Uterus (tissue), 4 donors: ENCODE measurements at places on chromosomes 12 and 14. TPM values are rescaled to one million over a fixed set of nuclear protein-coding genes. Genes with fewer than 3 reads are reported as not detected.

The TC2N gene
- 28.6 TPM for total RNA-seq

The SIX4 gene
- 9.7 TPM for total RNA-seq

The IL25 gene
- not detected for total RNA-seq

The ZC2HC1C gene
- 2.4 TPM for total RNA-seq

The EP400 gene
- total RNA-seq, result 70.6 TPM

The HCAR1 gene
- 3.3 TPM for total RNA-seq

The APPL2 gene
- total RNA-seq, result 52.6 TPM

The IAPP gene
- not detected for total RNA-seq

The CMAS gene
- total RNA-seq, result 53.2 TPM

The RAPGEF3 gene
- total RNA-seq, result 71.5 TPM

The ALDH1L2 gene
- total RNA-seq, result 4.8 TPM

The LBHD2 gene
- not detected for total RNA-seq

The MGAT4C gene
- total RNA-seq, result under 0.01 TPM

The CRACR2A gene
- 1.5 TPM for total RNA-seq

The CIT gene
- under 0.01 TPM for total RNA-seq

The ASIC1 gene
- total RNA-seq, result 3.5 TPM

The RPS6KA5 gene
- total RNA-seq, result 19.8 TPM

The TIMELESS gene
- 2.1 TPM for total RNA-seq

The TUNAR gene
- total RNA-seq, result 0.40 TPM

The KRT8 gene
- 43.8 TPM for total RNA-seq

The TAS2R43 gene
- total RNA-seq, result not detected

The PRH2 gene
- not detected for total RNA-seq

The TRAFD1 gene
- total RNA-seq, result 32.5 TPM

The SRRM4 gene
- total RNA-seq, result 0.09 TPM

The IL22 gene
- total RNA-seq, result not detected

The TAS2R19 gene
- 2.6 TPM for total RNA-seq

The TMCC3 gene
- 34.8 TPM for total RNA-seq

The KRT4 gene
- total RNA-seq, result not detected

The GDF3 gene
- total RNA-seq, result not detected

The SELPLG gene
- 6.5 TPM for total RNA-seq

The PLBD2 gene
- 27.1 TPM for total RNA-seq

The LIMA1 gene
- 85.0 TPM for total RNA-seq

The PTPRO gene
- 1.5 TPM for total RNA-seq

The INHBC gene
- total RNA-seq, result not detected

The TAS2R42 gene
- not detected for total RNA-seq

The TPPP2 gene
- not detected for total RNA-seq

The LRTM2 gene
- total RNA-seq, result not detected

The LRFN5 gene
- 45.1 TPM for total RNA-seq

The GLI1 gene
- not detected for total RNA-seq

The PRB3 gene
- not detected for total RNA-seq

The FAM222A gene
- not detected for total RNA-seq

The KCNA5 gene
- total RNA-seq, result not detected

The AJUBA gene
- 42.1 TPM for total RNA-seq

The SLC4A8 gene
- total RNA-seq, result not detected

The NTS gene
- total RNA-seq, result not detected

The HEBP1 gene
- 10.5 TPM for total RNA-seq

The ACSM4 gene
- not detected for total RNA-seq

The CLEC4C gene
- total RNA-seq, result not detected

The ERP27 gene
- 2.6 TPM for total RNA-seq

The NAV3 gene
- total RNA-seq, result 12.8 TPM

The MAP1LC3B2 gene
- total RNA-seq, result not detected

The ZC3H10 gene
- total RNA-seq, result 9.8 TPM

The RNASE7 gene
- total RNA-seq, result not detected
